Activated T-cell treated with anti-CD3 and anti-CD28 coated beads for 24 hours (primary cell): ENCODE measurements at places on chromosomes 3 and 15.

DNA sequence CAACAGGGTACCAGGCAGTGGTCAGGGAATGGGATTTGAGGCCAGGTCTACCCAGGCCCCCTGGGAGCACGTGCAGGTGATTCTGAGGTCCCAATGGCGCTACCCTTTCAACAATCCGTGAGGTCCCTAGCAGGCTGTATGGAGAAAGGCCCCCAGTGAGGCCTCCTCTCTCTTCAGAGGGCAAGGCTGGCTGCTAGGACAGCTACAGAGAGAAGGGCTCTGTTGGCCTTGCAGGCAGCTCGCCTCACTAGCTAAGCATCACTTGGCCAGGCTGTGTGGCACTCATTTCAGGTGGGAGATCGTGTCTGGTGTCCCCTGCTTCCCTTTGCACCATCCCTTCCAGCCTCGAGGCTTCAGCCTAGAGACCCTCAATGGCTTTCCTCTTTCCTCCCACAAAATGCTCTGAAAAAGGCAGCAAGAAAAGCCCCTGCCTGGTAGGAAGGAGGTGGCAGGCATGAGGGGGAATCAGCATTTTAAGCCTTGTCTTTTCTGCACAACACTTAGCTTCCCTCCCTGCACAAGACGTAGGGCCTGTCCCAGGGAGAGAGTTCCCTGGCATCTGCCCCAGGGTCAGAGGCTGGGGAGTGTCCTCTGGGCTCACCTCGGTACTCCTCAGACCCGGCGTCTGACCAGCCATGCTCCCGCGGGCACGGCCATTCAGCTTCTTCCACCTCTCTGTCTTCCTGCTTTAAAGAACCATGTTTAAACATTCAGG, 111.8 kb downstream of the ASB7 start:
- no peak for DNase-seq

- no peak for DNase-seq
Observed at GRCh38 chr3:135263331-135263730, 468.3 kb downstream of the EPHB1 start.

DNA sequence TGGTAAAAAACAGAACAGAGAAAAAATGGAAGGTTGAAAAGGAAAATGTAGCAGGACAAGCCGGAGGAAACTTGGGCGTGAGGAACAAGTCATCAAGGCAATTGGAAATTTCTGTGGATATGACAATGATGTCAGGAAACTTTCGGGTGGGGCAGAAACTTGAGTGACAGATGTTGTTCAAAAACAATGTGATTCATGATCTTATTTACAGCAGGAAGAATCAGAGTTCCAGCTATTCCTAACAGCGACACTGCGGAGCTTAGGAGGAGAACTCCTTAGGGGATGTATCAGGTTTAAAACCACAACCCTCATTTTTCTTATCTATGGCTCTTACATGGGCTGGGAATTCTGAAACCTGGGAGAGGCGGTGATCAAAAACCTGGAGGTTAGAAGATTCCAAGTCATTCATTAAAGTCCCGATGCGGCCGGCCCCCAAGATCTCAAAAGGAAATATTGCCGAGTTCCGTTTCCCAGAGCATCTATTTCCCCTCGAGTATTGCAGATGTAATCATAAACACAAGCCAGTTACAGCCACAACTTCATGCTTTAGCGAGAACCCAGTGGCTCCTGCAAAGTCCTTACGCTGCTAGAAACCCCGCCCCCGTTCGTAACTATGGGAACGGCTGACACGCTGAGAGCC, 659 bp upstream of the ARRDC4 start:
- DNase-seq, result no peak

DNA sequence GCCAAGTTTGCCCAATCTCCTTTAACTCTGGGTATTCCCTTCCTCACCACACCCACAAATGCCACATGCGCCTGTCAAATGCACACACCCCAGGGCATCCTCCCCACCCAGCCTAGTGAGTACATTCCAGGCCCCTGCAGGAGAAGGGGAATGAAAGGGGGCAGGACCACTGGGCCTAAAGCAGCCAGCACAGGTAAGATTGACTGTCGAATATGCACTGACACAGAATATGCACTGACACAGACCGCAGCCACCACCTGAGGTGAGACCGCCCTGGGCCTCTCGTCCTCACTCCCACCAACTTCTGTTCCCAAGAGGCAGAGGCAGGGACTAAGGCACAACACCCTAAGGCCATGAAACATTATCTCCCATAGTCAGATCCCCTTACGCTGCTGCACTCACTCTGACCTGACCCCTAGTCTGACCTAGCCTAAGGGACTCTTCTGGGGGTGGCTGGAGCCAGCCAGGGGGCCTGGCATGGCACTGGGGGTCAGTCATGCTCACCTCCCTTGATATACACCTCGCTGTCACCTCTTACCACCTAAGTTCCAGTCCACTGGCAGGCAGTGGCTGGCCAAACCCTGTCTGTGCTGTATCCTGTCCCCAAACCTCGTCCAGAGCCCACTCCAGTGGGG, 10.8 kb downstream of the AP3B2 start:
- DNase-seq, result no peak

- no peak for DNase-seq
Observed at GRCh38 chr15:35506272-35506870, 39.6 kb downstream of the DPH6 start.

GRCh38 chr15:45703670-45704328, 69.0 kb downstream of the SQOR start:
- DNase-seq, result no peak

GRCh38 chr3:112974894-112975293, at the start of gene CD200R1:
CD200R1 (minus strand) TSS chr3:112975103; CDS start chr3:112974857, 246 bp downstream.
- DNase-seq, result no peak

GRCh38 chr3:128780101-128780837, 54.3 kb downstream of the RAB7A start:
- no peak for DNase-seq

- DNase-seq, result no peak
Observed at GRCh38 chr3:157317895-157318294, 118.8 kb upstream of the PTX3 start.

GRCh38 chr3:17340261-17340660, 402.2 kb downstream of the TBC1D5 start:
- no peak for DNase-seq

DNA sequence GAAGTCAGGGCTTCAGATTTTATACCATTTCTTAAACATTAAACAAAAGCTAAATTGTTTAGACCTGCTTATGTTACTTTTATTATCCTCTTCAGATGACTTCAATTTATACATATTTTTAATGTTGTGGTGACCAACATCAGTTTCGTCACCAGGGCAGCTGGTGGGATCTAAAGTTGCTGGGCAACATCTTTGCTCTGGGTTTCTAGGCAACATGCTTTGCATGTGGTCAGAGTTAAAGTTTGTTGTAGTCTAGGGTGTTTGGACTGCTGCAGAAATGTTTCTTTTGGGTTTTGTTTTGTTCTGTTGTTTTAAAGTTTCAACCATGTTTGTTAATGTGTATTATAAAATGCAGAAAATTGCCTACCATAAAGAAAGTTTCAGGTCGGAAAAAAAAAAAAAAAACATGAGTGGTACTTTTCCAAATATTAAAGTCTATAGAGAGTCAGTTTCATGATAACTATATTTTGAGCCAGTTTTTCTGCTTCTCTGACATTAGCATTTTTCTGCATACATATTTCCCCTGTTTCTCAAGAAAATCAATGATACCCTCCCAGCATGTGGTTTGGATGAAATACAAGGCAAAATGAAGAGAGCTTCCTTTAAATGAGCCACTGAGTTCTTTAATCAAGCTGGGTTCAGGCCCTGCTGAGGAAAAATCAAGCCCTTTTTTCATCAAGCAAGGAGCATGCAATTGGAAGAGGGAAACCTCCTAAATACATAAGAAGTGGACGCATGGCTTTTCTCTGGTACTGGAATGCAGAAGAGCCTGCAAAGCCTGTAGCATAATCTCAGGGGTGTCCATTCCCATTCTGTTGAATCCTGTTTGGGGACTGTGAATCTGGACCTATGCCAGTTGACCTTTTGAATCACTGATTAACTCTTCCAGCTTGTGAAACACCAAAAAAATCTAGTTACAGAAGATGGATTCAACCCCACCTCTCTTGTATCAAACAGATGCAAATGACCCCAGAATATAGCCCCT, 35.0 kb upstream of the VGLL3 start:
- no peak for DNase-seq

- DNase-seq, result no peak
Observed at GRCh38 chr3:140020541-140020940, 85.6 kb downstream of the CLSTN2 start.

DNA sequence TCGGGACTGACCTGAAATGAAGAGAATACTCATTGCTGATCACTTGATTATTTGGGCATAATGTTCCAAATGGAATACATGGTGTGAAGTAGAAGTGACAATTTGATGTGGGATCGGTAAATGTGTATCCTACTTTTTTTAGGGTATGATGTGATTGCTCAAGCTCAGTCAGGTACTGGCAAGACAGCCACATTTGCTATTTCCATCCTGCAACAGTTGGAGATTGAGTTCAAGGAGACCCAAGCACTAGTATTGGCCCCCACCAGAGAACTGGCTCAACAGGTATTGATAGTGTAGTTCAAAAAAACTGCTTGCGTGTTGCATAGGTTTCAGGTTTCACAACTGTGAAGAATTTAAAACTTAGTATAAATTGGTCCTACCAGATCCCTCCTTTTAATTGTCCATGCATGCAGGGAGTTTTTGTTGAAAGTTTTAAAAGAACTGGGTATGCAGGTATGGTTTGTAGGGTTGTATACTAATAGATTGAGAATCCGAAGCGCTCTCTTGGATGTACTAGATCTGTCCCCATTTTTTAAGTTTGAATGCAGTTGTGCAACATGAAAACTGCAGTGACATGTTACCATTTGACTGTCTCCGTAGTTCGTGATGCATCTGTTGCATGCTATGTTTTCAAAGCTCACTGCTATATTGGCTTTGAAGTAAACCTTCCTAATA, 1.6 kb downstream of the EIF4A2 start:
- DNase-seq, result no peak

DNA sequence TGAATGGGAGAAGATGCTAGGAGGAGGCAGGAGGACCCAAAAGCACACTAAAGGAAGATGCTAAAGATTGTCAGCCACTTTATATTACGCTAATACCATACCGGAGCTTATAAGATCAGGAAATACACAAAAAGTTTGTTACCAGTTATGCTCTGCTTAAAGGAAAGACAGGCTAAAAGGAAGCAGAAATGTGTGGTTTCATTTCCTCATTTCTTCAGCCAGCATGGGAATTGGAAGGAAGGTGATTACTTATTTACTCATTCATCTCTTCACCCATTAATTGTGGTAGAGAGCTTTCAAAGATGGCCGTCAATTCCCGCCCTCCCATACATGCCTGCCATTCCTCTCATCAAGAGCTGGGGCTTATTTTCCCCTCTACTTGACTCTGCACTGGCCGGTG, 26.7 kb upstream of the TMEM158 start:
- DNase-seq, result no peak

GRCh38 chr3:133112666-133113065, 74.5 kb downstream of the TMEM108 start:
- DNase-seq, result no peak

GRCh38 chr15:63969652-63970421, 76.4 kb downstream of the DAPK2 start:
- no peak for DNase-seq

GRCh38 chr3:17972030-17972429, 229.6 kb upstream of the TBC1D5 start:
- DNase-seq, result no peak
